A172 (cell line): ENCODE measurements at places on chromosomes 1 and 21. TPM values are rescaled to one million over a fixed set of nuclear protein-coding genes. Genes with fewer than 3 reads are reported as not detected.

NCAM2 gene
- 1.4 and 4.8 TPM in 2 replicates for total RNA-seq

CLCNKA gene
- not detected in 2 replicates for total RNA-seq

SOAT1 gene
- 49.3 and 78.0 TPM in 2 replicates for total RNA-seq

- DNase-seq, result no peak
These were observed 12.4 kb downstream of the MX2 start for GRCh38 chr21:41374177-41374712.

DNA sequence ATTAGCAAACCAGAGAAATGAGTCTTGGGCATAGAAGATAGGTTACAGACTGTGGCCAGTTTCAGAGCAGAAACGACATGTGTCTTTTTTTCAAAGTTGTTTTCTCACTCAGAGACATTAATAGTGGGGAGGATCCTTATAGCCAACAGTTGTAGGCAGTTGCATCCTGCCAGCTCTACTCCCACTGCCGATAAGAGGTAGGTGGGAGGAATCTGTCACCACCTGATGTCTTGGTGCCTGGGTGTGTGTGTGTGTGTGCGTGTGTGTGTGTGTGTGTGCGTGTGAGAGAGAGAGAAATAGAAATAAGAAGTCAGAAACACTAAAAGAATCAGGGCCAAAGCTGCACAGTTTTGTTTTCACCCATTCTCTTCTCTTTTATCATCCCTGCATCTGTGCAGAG is 219.5 kb downstream of the ZP4 start:
- DNase-seq, result no peak

- no peak for DNase-seq
These were observed 22.6 kb downstream of the SLC5A9 start for GRCh38 chr1:48245106-48245505.

DNA sequence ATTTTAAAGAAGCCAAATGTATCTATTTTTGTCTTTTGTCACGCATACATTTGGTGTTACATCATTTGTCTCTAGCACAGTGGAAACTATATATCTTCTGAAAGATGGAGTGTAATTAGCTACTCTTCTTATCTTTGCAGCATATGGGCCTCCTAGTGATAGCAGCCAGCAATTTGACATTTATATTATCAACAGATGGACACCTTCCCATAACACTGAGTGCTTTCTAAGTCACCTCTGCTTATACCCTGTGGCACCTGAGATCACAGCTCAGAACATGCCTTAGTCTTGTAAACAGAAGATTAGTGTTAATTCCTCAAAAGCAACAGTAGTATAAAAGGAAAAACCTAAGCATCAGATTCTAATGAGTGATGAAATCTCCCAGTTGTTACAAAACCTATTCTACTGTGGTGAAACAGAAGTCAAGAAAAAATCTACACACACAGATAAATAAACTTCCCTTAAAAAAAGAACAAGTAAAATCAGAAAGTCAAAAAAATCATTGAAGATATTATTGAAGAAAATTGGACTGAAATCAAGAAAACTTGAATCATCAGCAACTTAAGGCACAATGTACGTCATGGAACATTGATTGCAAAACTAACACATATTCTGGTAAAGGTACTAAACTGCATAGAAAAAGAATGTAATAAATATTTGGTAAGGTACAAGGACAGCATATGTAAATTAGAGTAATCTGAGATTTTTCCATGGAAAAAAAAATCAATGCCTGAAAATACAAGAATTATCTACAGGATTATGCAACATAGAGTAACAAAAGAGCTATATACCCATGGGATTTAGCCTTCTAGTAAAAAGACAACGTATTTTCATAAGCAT is 61.7 kb downstream of the KCNT2 start:
- no peak for DNase-seq

GRCh38 chr1:228101614-228101993 is 1.5 kb downstream of the C1orf35 start:
- no peak for DNase-seq

- DNase-seq, result peak; percentile 42
These were observed 636 bp downstream of the INTS3 start for GRCh38 chr1:153728305-153729066.

DNA sequence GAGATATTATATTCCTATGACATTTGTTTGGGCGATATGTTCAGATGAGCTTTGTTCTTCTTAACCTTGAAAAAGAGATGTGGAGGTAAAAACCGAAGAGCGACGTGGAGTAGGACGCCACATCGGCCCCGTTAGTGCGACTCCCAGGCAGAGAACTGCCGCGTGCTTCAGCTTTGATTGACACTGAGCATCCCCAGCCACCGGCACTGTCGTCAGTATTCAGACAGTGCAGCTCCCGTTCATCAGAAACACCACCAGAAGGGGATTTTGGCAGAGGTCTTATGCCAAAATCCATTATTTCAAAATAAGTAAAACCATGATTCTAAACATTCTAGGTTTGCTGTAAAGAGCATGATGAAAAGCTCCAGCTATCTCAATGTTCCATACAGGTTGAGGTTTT is 66.5 kb downstream of the AGPAT3 start:
- no peak for DNase-seq

GRCh38 chr1:82614090-82614489 is 813.4 kb downstream of the ADGRL2 start:
- no peak for DNase-seq

DNA sequence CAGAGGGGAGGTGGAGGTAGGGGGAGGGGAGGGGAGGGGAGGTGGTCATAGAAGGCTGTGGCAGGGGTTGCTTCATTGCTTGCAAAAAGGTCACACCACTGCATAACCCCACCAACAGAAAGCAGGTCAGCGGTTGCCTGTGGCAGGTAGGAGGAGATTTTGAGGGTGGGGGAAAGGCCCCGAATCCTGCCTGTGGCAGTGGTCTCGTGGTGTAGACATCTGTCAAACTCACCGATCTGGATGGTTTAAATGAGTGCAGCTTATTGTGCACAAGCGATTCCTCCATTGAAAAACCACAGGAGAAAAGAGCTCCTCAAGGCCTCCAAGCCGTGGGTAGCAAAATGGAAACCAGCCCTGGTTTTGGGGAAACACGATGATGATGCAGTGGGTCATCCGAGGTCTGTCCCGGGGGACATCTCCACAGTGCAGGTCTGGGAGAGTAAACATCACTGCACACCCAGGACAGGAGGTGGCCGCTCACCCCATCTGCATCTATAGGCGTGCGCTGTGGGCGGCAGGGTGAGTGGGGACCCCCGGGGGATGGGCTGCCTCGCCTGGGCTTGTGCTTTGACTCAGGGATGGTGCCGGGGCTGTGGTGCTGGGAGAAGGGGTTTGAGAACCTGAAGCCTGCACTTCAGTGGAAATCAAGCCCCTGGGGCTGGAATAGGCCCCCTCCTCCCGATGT is 112.3 kb downstream of the CRYAA start:
- no peak for DNase-seq

DNA sequence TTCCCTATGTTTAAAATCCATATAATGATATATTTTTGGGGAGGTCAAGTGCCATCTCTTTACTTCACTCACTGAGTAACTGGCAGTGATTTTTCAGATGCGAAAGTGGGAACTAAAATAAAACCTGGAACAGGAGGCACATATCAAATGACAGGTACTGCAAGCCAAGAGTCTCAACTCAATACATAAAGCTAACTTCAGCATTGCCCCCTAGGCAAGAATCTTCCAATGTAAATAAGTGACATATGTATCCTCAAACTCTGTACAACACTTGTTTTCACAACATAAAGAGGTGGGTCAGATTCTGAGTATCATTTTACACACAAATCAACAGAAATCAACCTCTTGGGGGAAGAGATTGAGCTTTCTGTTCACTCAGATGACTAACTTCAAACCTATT is 18.1 kb downstream of the DCAF8 start:
- no peak for DNase-seq
